Hematopoietic multipotent progenitor cell treated with erythropoietin and hydrocortisone succinate and interleukin-3 and kit ligand, for 4 days (in vitro differentiated cells): ENCODE measurements at places on chromosomes 7 and 10.

DNA sequence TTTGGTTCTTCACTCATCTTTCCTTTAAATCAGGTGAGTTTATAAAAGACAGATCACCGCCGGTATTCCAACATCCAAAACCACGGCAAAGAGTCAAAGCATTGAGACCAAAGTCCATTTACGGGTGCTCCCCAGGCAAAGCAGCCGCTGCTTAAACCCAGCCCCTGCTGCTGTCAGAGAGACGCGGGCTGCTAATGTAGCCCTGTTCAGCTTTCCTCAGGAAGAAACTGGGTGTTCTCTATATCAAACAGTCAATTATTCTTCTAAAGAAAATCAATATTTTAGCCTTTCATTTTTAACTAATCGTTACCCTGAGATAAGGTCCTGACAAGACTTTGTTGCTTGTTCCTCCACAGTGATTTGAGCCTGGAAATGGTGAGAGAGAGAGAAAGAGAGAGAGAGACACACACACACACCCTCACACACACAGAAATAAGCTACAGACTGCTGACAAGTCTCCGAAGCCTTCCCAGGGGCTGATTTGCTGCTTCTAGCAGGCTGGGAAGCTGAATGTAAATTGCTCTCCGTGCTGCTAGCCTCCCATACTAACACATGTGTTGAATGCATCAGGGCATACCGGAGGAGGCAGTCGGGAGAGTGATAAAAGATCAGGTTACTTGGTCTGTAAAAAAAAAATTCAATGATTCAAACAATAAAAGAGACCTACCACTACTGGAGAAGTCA lies 183.0 kb upstream of the ANK3 start:
- DNase-seq, result peak; percentile 41

DNA sequence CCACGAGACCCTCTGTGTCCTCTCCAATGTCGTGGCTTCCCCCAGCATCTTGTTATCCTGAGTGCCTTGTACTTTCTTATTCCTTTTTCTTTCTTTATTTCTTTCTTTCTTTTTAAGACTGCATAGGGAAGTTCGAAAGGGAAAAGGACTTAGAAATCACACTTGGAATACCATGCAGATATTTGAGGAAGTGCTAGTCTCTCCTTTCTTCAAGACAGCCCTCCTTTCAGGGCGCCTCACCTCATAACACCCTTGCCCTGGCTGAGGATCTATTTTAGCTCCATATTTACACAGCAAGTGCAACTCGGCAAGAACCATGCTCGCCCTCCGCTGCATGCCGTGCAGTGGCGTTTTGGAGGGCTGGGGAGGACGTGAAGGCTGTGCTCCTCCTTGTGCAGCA lies 232.3 kb upstream of the GLI3 start:
- no peak for DNase-seq

GRCh38 chr10:31381766-31382316 lies 62.8 kb downstream of the ZEB1 start:
- no peak for DNase-seq

DNA sequence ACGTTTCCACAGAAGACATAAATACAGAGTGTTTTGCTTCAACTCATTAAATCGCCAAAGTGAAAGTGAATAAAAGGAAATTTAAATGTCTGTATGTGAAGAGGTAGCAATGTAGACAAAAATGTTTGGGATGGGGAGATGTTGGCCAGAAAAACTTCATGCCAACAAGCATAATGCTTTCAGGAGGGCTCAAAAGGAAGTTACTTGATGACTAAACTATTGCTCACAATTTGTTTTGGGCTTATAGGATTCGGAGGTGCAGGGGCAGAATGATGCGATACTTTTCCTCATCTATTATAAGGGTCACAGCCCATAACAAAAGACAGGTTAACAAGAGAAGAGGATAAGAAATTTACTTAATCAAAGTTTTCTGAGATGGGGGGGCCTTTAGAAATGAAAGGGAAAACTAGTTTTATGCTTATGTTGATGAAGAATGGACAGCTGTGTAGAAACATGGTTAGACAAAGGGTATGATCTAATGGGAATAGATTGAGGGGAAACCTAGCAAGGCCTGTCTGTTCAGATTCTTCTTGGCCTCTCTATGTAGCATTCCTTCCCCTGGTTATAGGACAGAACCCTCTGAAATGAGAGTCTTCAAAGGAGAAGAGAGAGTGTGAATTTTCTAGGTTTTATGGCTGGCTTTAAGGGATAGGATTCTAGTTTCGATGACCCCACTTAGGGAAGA lies 898.6 kb downstream of the LRMDA start:
- no peak for DNase-seq
